ENCODE measurements at places on chromosomes 7 and 10.

DNA sequence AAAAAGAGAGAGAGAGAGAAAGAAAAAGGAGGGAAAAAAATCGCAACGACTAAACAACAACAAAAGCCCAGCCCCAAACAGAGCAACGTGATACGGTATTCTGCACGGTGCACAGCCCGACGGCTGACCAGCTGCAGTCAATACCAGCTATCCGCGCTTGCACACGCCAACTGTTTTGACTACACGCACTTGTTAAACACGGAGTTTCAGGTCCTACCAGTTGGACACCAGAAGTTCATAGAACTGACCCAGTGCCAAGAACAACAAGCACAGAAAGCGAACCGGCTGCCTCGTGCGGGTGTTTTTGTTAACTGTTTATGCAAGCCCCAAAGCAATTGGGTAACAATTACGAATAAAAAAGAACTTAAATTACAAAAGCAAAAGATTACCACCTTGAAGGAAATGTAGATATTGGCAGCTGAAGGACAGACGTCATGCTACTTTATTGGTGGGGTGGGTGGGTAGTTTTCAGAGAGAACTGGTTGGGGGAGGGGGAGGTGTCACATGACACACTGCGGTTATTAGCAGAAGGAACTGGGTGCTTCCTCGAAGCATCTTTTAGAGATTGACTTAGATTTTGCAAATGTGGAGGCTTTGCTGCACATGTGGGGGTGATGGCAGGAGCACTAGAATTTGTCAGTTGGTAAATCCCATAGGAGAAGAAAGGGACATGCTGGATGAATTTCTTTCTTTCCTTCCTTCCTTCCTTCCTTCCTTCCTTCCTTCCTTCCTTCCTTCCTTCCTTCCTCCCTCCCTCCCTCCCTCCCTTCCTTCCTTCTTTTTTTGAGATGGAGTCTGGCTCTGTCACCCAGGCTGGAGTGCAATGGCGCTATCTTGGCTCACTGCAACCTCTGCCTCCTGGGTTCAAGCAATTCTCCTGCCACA lies 110.6 kb upstream of the EFCAB10 start:
- peak; percentile 42 for DNase-seq

- peak; percentile 61 for DNase-seq
Measured at GRCh38 chr7:99380032-99380822, 5.7 kb downstream of the ARPC1B start.

DNA sequence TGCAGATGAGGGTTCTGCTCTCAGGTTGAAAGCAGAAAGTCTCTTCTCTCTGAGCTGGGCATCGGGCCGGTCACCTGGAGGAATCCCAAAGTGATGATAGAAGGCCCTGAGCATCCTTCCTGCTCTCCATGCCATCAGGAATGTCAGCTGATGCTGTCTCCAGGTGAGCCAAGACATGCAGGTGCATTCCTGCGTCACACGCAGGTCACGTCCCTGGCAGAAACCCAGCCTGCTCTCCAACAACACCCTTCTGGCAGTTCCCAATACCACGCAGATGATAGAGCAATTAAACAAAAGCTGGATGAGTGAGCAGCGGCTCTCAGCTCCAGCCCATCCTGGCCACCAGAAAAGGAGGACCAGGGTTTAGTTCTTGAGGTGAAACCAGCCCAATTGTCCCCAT lies 6.9 kb upstream of the WIPI2 start:
- no peak for DNase-seq

DNA sequence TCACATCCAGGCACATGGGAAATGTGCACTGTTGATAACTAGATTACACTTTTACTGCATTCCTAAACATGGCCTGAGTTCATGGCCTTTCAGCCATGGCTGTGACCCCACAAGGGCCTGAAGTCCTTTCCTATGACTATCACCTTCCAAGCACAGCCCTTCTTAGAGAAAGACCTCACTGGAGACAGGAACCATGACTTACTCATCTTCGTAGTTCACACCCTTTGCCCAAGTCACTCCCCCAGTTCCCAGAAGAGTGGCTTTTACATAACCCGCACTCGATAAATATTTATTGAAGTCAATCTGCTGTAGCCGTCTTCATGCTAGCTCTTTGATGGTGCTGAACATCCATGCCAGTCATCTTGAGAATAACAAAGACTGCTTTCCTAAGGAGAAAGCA lies 632.5 kb upstream of the NRP1 start:
- DNase-seq: no peak

DNA sequence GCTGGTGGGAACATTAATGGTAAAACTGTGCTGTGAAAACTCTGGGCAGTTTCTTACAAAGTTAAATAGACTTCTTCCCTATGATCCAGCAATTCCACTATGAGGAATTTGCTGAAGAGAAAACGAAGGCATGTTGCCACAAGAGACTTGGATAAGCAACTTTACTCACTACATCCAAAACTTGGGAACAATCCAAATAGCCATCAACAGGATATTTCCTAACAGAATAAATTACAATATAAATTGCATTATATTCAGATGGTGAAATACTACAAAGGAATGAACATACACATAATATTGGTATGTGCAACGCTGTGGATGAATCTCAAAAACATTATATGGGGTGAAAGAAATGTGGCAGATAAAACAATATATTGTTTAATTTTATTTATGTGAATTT lies 21.4 kb upstream of the MKI67 start:
- no peak for DNase-seq

- DNase-seq: no peak
Measured at GRCh38 chr10:124741922-124742412, 2.2 kb downstream of the FAM53B start.

DNA sequence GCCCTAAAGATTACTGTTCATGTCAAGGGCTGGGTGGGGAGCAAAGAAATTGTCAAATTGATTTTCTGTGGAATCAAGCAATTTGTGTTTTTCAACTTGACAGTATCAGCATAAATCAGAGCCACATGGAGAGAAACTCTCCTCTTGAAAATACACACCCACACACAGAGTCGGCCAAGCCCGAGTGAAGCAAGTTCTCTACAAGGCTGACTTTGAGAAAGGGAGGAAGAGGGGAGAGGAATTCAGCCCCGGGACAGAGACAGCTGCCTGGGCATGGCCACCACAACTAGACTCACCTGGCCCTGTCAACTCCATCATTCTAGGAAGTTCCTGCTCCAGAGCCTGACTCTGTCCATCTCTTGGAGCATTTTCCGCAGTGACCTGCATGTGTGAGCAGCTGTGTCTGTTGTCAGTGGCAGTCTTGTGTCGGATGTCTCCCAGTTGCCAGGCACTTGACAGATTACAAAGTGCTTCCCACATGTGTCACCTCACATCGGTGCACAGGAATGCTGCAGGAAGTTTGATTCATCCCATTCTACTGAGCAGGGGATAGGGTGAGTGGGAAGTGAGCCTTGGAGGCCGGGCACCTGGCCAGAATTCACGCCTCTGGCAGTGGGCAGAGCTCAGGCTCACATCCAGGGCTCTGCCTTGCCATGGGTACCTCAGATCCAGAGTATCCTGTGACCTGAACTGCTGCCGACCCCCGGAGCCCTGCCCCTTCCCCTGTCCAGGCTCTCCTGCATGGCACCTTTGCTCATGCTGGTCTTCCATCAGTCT lies 37.9 kb downstream of the ADAM12 start:
- DNase-seq: no peak

DNA sequence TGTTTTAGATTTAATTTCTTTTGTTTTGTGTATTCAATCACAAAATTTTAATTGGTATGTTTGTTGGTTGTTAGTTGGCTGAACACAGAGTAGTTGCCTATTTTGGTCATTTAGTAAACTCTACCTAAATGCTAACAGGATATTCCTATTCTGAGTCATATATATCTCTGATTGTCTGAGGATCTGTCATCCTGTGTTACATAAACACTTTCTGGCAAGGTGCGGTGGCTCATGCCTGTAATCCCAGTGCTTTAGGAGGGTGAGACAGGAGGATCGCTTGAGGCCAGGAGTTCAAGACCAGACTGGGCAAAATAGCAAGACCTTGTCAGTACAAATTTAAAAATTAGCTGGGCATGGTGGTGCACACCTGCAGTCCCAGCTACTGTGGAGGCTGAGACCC lies 178.6 kb downstream of the PLCE1 start:
- no peak for DNase-seq

DNA sequence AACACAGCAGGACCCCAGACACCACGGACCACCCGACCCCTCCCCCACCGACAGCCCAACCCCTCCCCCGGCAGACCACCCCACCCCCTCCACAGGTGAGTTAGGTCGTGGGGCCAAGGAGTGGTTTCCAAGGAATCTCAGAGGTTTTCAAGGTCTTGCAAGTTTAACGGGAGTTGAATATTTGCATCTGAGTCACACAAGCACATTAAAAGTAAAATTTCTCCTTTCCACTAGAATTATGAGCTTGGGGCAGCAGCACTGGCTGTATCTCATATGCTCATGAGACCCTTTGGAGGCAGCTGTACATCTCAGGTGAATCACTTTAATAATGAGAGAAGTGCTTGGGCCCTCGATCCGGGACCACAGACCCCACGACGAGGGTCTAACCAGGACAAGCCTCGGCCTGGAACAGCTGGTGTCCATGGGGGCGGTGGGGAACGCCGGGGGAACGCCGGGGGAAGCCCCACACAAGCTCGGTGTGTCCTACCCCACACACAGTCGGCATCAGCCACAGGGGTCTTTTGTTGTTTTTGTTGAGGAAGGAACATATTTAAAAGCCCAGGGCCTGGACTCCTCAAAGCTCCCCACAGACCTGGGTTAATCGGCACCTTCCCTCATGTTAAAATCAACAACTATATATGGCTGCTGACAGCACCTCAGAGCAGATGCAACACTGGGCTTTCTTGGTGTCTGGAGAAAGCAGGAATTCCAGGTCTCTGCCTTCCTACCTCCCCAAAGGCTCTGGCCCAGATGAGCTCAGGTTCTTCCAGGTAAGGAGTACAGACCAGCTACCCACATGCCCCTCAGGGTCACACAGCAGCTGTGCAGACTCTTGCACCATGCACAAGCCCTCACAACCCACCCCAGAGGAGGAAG lies 130.3 kb downstream of the DIP2C start:
- no peak for DNase-seq

- no peak for DNase-seq
Measured at GRCh38 chr10:74445493-74445892, 294.5 kb downstream of the ADK start.

DNA sequence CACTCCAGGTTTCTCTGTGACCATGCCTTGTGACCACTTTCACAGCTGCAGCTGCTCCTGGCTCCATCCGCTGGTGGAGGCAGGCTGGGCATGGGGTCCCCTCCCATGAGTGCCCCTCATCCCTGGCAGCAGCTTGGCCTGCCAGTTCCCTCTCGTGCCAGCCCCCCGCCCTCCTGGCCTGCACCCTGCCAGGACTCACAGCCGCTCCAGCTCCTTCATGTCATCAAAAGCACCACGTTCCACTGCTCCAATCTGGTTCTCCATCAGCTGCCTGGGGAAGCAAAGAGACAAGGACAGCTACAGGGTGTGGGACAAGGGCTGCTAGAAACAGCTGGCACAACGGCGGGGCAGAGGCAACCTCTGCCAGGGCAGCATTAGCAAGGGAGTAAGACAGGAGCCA lies 22.6 kb downstream of the SLIT1 start:
- DNase-seq: no peak

DNA sequence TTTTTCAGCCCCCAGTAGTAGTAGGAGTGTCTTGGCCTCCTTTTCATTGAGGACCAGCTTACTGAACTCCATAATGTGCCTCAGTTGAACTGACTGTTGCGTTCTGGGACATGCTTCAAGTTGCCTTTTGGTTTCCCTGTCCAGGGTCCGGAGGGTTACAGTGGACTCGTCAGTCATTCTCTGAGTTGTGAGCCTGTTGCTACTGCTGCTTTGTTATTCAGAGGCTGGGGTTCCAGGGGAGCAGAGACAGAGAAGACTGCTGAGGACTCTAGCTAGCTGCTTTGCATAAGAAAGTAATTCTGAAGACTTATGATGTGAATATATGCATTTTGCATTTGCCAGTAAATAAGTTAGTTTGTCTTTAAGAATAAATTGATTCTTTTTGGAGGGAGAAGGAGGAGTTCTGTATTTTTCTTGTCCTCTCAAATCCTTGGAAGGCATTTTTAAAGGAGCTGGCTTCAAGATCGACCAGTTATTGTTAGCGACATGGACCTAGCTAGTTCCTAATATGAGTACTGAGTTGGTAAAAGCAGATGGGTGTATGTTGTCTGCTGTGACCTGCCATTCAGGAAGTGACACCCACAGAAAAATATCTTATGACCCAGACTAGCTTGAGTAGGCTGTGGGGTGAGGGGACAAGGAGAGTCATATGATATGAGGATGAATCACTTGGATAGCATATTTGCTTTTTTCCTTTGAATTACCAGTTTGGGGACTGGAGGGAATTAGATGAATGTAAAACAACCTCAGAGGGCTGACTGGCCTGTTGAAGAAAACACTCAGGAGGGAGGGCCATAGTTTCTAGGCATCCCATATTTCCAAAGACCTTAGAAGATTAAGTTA lies 8.3 kb downstream of the PI4K2A start:
- peak; percentile 18 for DNase-seq

DNA sequence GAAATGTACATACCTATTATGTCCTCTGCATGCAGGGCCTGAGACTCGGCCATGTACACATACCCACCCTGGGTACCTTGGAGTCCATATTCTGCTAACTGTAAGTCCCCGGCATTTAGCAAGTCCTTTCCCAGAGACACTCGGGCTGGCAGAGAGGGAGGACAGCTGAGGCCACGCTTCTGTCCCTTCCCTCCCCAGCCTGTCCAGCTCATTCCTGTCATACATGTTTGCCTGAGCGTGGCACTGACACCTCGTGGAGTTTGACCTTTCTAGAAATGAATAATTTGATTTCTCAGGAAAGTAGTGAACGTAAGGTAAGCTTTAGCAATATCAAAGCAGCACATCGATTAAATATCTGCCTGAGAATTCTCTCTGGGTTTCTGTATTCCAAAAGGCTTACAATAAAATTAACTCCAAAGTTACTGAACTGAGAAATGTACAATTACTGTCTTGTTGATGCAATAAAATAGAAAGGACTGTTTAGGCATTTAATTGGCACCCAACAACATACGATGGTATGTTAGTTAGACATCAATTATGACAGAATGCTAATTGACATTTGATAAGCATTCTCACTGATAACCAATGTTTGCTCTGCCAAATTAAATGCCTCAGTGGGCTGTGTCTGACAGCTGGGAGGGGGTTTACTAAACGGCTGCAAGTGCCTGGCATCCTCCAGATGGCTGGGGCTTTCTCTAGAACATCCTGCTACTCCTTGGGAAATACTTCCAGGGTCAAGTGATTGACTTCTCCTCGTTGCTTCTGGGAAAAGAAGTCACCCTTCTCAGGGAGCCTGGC lies 221.2 kb downstream of the CCSER2 start:
- no peak for DNase-seq

DNA sequence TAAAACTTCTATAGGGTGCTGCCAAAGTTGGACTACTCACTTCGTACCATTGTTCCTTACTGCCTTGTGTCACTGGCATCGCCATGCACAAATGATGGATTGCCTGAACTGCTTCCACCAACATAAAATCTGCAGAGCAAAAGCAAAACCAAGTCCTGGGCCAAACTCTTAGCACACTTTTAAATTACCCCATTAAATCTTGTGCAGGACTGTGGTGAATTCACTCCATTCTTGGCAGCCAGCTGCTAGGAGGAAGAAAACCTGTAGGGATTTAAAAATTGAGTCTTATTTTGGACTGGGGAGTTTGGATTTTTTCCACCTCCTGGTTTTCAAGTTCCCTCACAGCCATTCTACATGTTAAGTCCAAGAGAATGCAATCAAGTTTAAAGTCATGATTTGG lies 646.9 kb downstream of the SORCS3 start:
- DNase-seq: no peak
